Natural killer cell (primary cell): ENCODE measurements at places on chromosomes 4 and X. TPM values are rescaled to one million over a fixed set of nuclear protein-coding genes. Genes with fewer than 3 reads are reported as not detected.

- DNase-seq: no peak
These were observed 45.5 kb downstream of the CCNG2 start for GRCh38 chr4:77202491-77202890.

DNA sequence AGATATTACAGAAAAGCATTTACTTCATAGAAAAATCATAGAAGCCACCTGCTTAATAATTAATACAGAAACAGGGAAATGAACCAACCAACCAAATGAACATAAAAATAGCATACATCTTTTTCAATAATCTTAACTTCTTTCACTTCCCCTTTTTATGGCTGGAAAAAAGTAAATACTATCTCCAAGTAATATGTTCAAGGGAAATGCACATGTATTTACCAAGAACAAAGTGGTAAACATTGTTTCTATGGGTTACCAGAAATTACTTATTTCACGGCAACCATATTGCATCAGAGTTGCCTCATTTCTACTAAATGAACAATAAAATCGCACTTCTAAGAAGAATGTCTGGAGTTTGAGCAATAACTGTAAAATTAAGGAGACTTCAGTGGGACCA is 321.3 kb downstream of the TMA16 start:
- DNase-seq: no peak

DNA sequence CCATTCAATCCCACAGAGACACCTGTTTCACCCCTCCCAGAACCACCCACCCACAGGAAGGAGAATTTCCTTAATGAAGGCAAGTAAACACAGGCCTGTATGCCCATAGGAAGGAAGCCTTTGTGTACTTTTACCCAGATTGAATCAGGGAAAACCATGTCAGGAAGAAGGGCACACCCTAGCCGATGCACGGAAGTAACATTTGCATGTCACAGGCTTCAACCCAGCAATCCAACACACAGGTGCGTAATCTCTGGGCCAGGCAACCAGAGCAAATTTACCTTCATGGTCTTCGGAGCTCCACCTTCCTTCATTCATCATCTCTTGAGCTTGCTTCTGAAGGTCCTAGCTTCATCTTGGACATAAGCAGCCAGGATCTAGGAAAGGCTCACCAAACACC is 206.3 kb downstream of the SHROOM3 start:
- DNase-seq: no peak

GRCh38 chr4:110198435-110199416 is at the start of gene ELOVL6:
Gene ELOVL6 (minus strand): TSS chr4:110198615. CDS start chr4:110198335, 280 bp downstream.
- DNase-seq: peak; percentile 35

DNA sequence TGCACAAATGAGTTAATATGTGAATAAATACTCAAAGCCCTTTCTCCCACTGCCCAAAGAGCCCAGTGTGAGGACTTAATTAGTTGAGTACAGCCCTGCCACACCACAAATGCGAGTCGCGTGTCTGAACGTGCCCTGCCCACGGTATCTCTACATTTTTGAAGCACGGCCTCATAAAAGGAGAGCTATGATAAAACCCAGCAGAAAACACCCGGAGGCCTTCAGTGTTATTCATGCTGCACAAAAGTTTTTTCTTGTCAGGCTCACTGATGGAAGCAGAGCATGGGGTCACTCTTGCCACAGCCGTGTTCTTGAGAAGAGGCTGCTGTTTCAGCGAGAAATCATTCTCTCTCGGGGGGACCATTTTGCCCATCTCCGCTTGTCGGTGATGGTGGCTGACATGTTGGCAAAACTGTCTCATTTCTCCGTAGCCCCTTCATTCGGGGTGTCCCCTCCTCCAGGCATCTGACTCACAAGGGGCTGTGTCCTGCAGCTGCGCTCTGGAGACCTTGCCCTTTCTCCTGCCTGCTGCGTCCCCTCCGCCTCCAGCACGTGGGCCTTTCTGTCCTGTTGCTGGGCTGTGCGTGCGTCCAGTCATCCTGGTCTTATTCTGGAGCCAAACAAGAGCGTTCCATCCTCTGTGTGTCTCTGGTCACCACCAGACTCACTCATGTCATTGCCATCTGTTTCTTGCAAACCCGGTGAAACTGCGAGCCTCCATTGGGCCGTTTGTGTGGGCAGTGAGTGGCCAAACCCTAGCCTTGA is 88.8 kb downstream of the SORCS2 start:
- DNase-seq: no peak

- peak; percentile 59 for DNase-seq
These were observed 761 bp downstream of the FGFRL1 start for GRCh38 chr4:1012034-1012739.

DNA sequence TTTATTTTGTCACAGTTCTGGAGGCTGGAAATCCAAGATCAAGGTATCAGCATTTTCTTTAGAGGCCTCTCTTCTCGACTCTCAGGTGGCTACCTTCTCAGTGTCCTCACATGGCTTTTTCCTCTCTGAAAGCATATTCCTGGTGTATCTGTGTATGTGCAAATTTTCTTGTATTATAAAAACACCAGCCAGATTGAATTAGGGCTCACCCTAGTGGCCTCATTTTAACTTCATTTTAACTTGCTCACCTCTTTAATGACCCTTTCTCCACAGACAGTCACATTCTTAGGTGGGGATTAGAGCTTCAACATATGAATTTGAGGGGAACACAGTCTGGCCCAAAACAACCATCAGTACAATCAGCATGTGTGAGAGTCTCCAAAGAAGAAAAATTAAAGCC is 542.4 kb upstream of the FAM241A start:
- no peak for DNase-seq

GRCh38 chr4:124589786-124590185 is 122.7 kb downstream of the ANKRD50 start:
- DNase-seq: no peak

DNA sequence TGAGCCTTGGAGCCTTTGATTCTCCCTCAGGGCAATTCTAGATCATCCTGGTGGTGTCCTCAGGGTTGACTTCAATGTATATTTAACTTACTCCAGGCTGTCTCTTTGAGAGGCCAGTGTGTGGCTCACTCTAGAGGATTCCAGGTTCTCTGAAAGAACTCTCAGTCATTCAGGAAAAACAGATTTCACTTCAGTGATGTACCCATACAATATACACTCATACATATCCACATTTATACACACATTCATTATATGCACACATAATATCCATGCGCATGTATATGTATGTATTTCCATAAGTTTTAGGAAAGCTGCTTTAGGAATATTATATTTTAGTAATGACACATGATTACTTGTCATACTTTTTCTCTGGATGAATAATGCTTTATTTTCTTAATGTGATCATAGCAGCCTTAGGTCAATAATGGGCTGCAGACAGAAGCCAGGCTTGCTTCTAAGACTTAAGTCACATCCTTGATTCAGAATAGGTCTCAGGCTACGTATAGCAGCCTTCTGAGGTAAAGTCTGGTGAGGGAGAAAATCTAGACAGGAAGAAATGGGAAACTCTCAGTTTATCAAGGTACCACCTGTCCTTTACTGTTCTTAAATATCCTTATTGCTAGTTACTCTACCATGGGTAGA is 397.0 kb downstream of the GPAT3 start:
- no peak for DNase-seq

DNA sequence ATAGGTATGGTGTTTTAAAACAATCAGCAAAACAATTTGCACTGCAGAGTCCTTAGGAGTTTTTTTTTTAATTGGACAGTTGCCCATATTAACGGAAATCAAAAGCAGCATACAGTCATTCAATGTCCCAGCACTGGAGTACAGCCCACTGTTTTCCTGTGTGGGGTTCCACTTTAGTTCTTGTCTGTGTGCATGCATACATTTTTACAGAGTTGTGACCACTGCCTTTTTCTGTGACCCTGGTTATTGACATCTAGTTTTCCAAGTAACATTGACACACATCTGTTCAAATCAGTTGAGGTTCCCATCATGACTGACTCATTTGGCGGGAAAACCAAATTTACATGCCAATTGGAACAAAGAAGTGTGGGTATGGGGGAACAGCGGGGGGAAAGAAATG is 83.3 kb downstream of the HPRT1 start:
- DNase-seq: no peak

GRCh38 chr4:143281507-143282190 is 55.0 kb upstream of the GAB1 start:
- no peak for DNase-seq

- no peak for DNase-seq
These were observed 3.7 kb downstream of the SRPX2 start for GRCh38 chrX:100647739-100648138.

GRCh38 chr4:26978387-26979053 is 117.9 kb downstream of the STIM2 start:
- DNase-seq: no peak

GRCh38 chr4:33714971-33715370 is 2529.3 kb downstream of the ARAP2 start:
- DNase-seq: no peak

DNA sequence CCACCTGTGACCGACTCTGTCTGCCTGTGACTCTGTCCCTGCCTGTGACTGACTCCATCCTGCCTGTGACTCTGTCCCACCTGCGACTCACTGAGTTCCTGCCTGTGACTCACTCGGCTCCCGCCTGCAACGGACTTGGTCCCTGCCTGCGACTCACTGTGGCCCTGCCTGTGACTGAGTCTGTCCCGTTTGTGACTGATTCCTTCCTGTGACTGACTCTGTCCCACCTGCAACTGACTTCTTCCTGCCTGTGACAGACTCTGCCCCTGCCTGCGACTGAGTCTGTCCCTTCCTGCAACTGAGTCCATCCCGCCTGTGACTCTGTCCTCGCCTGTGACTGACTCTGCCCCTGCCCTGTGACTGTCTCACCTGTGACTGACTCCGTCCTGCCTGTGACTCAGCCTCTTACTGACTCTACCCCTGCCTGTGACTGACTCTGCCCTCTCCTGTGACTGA is 9.6 kb upstream of the UVSSA start:
- no peak for DNase-seq

GRCh38 chrX:54042609-54043021 is 1.7 kb downstream of the PHF8 start:
- DNase-seq: peak; percentile 23

- no peak for DNase-seq
These were observed 80.4 kb downstream of the MTMR1 start for GRCh38 chrX:150773634-150774033.

DNA sequence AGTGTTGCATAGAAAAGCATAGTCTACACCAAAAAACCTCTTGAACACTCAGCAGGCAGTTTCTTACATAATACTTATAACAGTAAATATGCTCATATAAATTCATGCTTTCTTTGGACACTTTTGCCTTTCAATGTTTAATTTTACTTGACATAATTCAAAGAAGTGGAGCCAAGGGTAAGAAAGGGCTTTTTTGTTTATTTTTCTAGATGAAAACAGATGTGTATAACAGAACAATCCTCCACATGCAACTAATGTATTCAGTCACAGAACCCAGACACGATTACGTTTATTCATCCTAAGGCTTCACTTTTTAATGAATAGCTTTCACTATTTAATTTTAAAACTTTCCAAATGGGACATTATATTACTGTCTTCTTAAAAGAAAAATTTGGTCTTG is 58.0 kb upstream of the PTPN13 start:
- DNase-seq: no peak

- DNase-seq: no peak
These were observed 49.1 kb upstream of the MSANTD1 start for GRCh38 chr4:3199653-3200422.

GRCh38 chr4:39664828-39665731 is 26.4 kb upstream of the SMIM14 start:
- no peak for DNase-seq

GRCh38 chrX:132592880-132593279 is 104.0 kb upstream of the MBNL3 start:
- peak; percentile 35 for DNase-seq

- no peak for DNase-seq
These were observed 69.7 kb downstream of the REELD1 start for GRCh38 chr4:146283758-146284651.

DNA sequence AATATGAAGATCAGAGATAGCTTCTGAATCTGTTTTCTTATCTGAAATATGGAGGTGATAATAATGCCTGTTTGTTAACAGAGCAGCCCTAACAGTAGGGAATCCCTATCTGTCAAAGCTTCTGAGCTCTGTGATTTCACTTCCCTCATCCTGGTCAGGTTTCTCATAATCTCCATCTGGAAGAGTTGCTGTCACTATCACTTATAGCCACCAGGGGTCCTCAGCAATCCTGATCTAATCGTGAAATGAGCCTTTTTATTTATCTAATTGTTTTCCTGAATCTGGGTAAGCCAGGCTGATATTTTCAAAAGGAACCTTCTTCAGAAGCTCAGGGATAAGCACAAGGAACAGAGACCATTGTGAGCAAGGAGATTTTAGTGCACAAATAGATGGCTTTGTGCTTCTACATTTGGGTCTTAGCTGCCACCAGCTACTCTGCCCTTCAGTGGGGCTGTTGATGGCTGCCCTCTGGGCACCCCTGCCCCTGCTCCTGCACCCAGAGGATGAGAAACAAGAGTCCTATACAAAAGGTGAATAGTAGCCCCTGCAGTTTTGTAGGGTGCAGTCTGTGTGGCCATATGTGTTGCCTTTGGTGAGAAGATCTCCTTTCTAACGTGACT is 196.4 kb upstream of the RADX start:
- no peak for DNase-seq

GRCh38 chrX:9285342-9285771 is 179.5 kb upstream of the TBL1X start:
- DNase-seq: no peak

DNA sequence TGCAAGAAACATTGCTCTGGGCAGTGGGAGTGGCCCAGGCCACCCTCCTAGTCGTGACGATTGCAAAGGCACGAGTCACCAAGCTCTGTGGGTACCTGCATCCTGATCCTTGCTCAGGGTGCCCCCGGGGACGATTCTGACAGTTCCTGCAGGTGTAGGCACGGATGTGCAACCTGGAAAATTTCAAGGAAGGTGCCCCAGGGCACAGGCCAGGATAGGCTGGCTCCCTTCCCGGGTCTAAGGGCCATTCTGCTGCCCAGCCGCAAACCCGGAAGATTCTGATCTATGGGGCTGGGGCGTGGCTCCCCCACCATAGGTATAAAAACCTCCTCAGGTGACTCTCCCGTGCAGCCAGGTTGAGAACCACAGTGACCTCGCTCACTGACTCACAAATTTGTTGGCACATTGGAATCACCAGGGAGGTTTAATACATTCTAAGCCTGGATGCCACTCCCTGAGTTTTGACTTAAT is 228.5 kb downstream of the PTTG2 start:
- DNase-seq: no peak

Gene RAP1GDS1
- total RNA-seq: 58.5 TPM

Gene AGA
- 16.6 TPM for total RNA-seq

Gene CENPVL2
- not detected for total RNA-seq

Gene AMER1
- total RNA-seq: 4.2 TPM

Gene MAGEA1
- not detected for total RNA-seq

Gene G6PD
- 197 TPM for total RNA-seq

Gene SULT1E1
- not detected for total RNA-seq

Gene TLR6
- 6.3 TPM for total RNA-seq

Gene UGT2B7
- not detected for total RNA-seq

Gene DCHS2
- not detected for total RNA-seq

Gene CNGA1
- not detected for total RNA-seq

Gene SH2D1A
- 73.6 TPM for total RNA-seq
